NCI-H2029 (cell line): ENCODE measurements at places on chromosomes 2 and 18.

- DNase-seq, result no peak
Measured at GRCh38 chr2:68623820-68624219, 19.6 kb upstream of the PROKR1 start.

GRCh38 chr2:241760301-241760771, 16.3 kb upstream of the GAL3ST2 start:
- DNase-seq, result no peak

DNA sequence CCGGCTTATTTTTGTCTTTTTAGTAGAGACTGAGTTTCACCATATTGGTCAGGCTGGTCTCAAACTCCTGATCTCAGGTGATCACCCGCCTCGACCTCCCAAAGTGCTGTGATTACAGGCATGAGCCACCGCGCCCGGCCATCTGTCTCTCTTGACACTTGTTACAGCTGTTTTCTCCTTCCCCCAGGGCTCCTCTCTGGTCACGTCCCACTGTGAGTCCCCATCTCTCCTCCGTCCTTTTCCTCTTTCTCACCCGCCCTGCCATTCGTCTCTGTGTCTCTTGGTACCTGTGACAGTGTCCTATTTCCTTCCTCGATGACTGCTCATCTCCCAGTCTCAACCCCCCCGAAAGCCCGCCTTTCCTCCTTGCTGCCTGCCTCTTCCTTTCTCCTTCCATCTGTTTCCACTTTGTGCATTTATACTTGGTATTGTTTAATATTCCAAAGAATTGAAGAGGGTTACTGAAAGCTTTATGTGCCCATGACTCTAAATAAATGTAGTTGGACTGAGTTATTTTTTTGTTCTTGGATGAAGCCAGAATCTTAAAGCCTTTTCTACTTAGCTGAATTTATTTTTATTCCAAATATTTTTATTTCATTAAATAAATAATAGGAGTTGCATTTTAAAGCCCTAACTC, 241.5 kb downstream of the SH3RF3 start:
- no peak for DNase-seq

- DNase-seq, result no peak
Measured at GRCh38 chr18:38305961-38306360, 740.4 kb upstream of the CELF4 start.

- no peak for DNase-seq
Measured at GRCh38 chr2:51297488-51297887, 265.6 kb upstream of the NRXN1 start.

GRCh38 chr2:171655586-171655985, 31.7 kb upstream of the DYNC1I2 start:
- no peak for DNase-seq
